Left renal cortex interstitium (tissue), 4 donors: ENCODE measurements at places on chromosomes 7 and 10.

GRCh38 chr7:641269-641671 lies 85.2 kb upstream of the DNAAF5 start:
- no peak for DNase-seq

- no peak for DNase-seq
These were observed 87.3 kb downstream of the SEMA3A start for GRCh38 chr7:84107259-84107658.

GRCh38 chr10:71229726-71230655 lies 17.6 kb downstream of the UNC5B start:
- DNase-seq, result no peak

DNA sequence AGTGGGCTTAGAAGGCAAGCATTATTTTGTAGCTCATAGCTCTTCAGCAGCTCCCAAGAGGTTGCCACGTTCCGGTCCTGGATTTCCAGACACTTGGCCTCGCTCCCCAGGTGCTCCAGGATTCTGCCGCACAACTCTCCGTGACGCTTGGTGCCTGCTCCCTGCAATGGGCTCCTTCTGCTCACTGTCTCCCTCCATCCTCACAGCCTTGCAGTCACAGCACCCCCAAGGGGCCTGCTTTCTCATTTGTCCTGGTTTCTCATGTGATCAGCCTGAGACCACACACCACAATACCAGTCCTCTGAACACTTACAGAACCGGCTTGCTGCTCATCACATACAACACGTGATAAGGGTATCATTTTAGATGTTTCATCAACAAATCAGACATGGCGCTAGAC lies 9.8 kb downstream of the IGFBP3 start:
- no peak for DNase-seq

DNA sequence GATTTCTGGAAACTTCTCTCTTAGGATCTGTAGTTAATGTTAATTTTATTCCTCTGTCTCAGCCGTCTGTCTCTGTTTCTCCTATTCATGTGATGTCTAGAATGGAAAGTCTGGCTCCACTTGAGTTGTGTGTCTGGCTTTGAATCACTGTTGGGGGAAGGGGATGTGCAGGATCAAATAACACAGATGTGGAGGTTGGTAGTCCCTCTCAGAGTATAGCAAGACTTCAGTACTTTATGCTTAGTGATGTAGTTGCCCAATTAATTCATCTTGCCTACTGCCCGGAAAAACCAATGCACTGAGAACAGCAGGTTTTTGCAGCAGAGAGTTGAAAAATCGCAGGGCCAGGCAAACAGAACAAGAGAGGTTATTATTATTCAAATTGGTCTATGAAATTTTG lies 79.2 kb downstream of the PHTF2 start:
- no peak for DNase-seq
